Activated CD4-positive, alpha-beta memory T cell treated with anti-CD3 and anti-CD28 coated beads, Interleukin-2, amount 10 ng/mL, durations not matched to agents 7 days and 5 days (primary cell): ENCODE measurements at places on chromosomes 11 and 22. TPM values are rescaled to one million over a fixed set of nuclear protein-coding genes. Genes with fewer than 3 reads are reported as not detected.
A peak's percentile ranks its signal among the peaks of the same experiment; 100 is the strongest.

DNA sequence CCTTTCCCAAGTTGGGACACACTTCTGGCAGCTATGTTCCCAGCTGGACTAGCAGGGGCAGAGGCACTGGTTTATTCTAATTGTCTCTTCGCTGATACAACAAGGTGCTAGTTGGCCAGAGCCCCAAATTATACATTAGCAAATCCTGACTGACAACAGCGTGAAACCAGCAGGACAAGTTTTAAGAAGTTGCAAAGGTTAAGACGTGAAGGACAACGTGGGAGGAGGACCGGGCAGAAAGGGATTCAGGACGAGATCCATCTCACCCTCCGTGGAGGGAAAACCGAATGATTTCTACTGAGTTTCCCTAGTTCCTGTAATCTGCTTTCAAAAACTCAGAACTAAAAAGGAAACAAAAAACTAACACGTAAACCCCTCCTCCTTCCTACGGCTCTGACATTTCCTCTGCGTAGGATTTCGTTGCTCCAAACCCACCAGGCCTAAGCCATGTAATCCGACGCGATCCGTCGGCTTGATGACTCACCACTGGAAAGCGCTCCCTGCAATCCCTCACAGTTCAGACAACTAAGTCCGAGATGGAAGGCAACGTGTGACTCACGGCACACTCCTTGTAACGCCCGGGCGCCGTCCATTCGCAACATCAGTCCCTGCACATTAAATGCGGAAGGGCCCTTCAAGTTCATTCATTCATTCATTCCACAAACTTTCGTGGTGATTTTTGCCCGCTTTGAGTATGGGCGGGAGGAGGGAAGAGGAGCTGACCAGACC lies 703 bp downstream of the POGLUT3 start:
- H3K36me3 ChIP-seq, result peaks cover 17% of the 10 kb centered on the region
- H3K4me1 ChIP-seq, result peaks cover 31% of the 10 kb centered on the region
- peak; percentile 72 for DNase-seq
- H3K4me3 ChIP-seq, result peak overlapping the region; percentile 100
- peak overlapping the region; percentile 100 for H3K27ac ChIP-seq
- H3K27me3 ChIP-seq, result no peaks in the 10 kb centered on the region

The FOSL1 gene
- total RNA-seq, result 4.5 TPM

- peak; percentile 8 for DNase-seq
- H3K27ac ChIP-seq, result no peak within 1 kb of the TSS
- no peak within 1 kb of the TSS for H3K4me3 ChIP-seq
- no peaks in the 10 kb centered on the region for H3K36me3 ChIP-seq
- peaks cover 27% of the 10 kb centered on the region for H3K27me3 ChIP-seq
These were observed at the start of gene ROBO4 for GRCh38 chr11:124897674-124898262. Gene ROBO4, minus strand, starts transcription at chr11:124897865. Its CDS starts 70 bp downstream, at chr11:124897795.

DNA sequence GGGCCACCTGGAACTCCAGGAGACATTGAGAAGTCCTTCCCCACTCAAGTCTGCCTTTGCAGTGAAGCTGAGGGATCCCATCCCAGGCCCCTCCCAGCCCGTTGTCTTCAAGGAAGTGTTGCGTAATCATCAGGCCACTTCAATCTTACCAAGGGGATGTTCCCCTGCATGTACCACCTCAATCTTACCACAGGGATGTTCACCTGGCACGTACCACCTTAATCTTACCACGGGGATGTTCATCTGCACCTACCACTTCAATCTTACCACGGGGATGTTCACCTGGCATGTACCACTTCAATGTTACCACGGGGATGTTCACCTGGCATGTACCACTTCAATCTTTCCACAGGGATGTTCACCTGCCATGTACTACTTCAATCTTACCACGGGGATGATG lies 108.0 kb upstream of the SYN3 start:
- H3K4me1 ChIP-seq, result no peaks in the 10 kb centered on the region
- no peak overlapping the region for H3K27ac ChIP-seq
- H3K36me3 ChIP-seq, result no peaks in the 10 kb centered on the region
- DNase-seq, result no peak

DNA sequence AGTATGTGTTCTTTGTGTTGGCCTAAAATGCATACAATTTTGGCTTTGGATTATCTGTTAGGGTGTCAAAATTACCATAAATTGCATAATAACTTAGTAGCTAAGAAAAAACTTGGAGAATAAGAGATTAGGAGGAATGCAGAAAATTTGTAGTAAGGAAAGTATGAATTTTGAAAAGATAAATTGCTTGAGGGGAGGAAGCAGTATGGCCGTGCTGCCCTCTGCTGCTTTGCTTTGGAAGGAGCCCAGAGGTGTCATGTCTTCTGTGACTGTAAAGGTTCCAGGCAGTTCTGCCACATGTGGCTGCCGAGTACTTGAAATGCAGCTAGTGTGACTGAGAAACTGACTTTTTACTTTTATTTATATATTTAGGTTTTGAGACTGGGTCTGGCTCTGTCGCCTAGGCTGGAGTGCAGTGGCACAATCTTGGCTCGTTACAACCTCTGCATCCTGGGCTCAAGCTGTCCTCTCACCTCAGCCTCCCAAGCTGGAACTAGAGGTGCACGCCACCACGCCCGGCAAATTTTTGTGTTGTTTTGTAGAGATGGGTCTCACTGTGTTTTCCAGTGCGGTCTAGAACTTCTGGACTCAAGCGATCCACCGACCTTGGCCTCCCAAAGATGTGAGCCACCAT lies 1.8 kb downstream of the ADSL start:
- H3K36me3 ChIP-seq, result peaks cover 36% of the 10 kb centered on the region
- H3K27ac ChIP-seq, result peak overlapping the region; percentile 96
- peak; percentile 77 for DNase-seq

The HBB gene
- not detected for total RNA-seq

The INTS4 gene
- 51.2 TPM for total RNA-seq

DNA sequence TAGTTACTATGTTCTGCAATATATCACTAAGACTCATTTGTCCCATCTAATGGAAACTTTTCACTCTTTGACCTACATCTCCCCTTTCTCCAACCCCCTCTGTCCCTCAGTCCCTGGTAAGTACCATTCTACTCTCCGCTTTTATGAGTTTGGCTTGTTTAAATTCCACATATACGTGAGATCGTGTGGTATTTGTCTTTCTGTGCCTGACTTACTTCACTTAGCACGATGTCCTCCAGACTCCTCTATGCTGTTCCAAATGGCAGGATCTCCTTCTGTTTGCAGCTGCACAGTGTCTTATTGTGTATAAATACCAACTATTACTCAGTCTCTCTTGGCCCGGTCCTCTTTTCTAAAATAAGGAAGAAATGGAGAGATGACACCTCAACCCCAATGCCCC lies 205.4 kb upstream of the NTM start:
- no peaks in the 10 kb centered on the region for H3K27me3 ChIP-seq
- DNase-seq, result no peak
- no peaks in the 10 kb centered on the region for H3K36me3 ChIP-seq

The FAT3 gene
- total RNA-seq, result not detected

The XRRA1 gene
- total RNA-seq, result 10.3 TPM

DNA sequence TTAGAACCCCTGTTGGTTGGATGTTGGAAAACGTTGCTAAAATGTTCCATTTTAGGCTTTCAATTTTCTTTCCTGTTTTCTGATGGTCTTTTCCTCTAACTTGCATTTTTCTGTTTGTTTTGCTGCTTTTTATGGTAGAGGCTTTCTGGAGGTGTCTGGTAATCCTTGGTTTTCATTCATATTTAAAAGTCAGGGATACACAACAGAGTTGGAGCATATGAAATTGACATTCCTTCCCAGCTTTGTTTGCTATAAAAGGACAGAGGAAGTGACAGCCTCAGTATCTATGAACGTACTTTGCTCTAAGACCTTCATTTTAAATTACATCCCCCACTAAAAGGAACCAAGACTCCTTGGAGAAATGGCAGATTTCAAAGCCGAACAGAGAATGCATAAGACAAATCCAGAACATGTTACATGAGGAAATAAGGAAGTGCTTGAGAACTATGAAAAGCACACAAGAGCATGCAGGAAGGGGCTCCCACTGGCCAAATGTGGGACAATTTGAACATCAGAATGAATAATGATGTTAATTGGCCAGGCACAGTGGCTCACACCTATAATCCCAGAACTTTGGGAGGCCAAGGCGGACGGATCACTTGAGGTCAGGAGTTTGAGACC lies 56.7 kb downstream of the PPP6R3 start:
- H3K27ac ChIP-seq, result no peak overlapping the region
- no peaks in the 10 kb centered on the region for H3K27me3 ChIP-seq
- H3K36me3 ChIP-seq, result peaks cover 75% of the 10 kb centered on the region

DNA sequence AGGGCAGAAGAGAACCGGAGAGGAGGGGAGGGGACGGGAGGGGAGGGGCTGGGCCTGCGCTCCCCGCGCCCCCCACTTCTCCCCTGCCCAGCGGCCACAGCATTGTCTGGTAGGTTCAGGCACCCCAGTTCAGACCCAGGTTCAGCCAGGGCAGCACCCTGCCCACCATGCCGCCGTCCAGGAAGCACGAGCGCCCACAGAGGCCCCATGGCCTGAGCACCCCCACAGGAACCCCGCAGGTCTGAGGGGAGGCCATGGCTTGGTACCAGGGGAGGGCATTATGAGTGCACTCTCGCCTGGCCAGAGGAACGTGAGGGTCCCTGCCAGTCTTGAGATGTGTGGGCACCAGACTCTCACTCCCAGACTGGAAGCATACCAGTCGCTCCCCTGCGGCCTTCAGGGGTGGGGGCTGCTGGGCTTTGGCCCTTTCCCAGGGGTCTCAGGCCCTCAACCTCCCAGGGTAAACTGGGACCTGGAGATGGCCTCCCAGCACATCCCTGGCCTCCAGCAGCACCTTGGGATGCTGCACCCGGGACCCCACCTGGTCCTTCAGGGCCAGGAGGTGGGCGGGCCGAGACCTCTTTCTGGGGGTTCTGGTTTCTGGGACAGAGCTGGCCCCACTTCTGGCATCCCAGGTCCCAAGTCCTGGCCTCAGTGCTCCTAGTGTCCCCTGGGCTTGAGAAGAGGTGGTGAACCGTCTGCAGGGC lies 597 bp upstream of the PLXNB2 start:
- no peak overlapping the region for H3K27ac ChIP-seq
- H3K4me1 ChIP-seq, result peaks cover 23% of the 10 kb centered on the region
- no peaks in the 10 kb centered on the region for H3K36me3 ChIP-seq
- H3K27me3 ChIP-seq, result peaks cover 9% of the 10 kb centered on the region
- no peak for DNase-seq
- H3K4me3 ChIP-seq, result no peak overlapping the region

- no peak overlapping the region for H3K27ac ChIP-seq
- H3K4me3 ChIP-seq, result no peak overlapping the region
- peaks cover 9% of the 10 kb centered on the region for H3K4me1 ChIP-seq
- peaks cover 2% of the 10 kb centered on the region for H3K27me3 ChIP-seq
These were observed 38.1 kb downstream of the DIXDC1 start for GRCh38 chr11:111975076-111975806.

- H3K4me3 ChIP-seq, result no peak overlapping the region
- H3K27me3 ChIP-seq, result no peaks in the 10 kb centered on the region
- DNase-seq, result no peak
- peaks cover 2% of the 10 kb centered on the region for H3K36me3 ChIP-seq
These were observed 65.6 kb downstream of the FAM168A start for GRCh38 chr11:73532310-73532709.
